CD8-positive, alpha-beta T cell (primary cell): ENCODE measurements at places on chromosomes 16 and 17.

DNA sequence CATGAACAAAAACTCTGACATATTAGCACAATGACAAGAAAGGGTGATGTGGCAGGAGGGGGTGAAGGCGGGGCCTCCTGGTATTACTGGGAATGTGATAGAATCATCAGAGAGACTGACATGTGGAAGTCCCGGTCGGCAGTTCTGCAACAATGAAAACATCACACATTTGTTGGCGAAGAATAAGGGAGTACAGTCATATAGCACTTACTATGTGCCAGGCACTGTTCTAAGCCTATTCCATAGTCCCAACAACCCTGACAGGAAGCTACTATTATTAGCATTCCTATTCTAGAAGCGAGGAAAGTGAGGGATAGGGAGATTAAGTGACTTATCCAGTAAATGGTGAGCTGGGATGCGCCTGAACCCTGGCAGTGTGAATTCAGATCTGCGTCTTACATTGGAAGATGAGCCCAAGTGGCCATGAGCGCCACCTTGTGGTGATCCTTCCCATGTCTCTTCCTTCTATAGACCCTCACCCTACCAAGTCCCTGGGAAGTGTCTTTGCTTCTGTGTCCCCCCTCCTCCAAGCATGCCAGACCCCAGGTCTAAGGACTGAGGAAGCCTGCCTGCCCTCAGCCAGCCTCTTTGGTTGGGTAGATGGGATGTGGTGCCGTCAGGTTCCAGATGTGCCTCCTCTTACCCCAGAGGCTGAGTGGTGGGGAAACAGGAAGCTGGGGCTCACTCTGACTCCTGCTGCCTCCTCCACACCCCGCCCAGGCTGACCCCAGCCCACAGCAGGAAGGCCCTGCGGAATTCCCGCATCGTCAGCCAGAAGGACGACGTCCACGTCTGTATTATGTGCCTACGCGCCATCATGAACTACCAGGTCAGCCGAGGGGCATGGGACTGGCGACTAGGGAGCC is 14.0 kb downstream of the FMNL1 start:
- DNase-seq = peak; percentile 67

GRCh38 chr16:47043200-47043599 is 69.7 kb upstream of the DNAJA2 start:
- no peak for DNase-seq

DNA sequence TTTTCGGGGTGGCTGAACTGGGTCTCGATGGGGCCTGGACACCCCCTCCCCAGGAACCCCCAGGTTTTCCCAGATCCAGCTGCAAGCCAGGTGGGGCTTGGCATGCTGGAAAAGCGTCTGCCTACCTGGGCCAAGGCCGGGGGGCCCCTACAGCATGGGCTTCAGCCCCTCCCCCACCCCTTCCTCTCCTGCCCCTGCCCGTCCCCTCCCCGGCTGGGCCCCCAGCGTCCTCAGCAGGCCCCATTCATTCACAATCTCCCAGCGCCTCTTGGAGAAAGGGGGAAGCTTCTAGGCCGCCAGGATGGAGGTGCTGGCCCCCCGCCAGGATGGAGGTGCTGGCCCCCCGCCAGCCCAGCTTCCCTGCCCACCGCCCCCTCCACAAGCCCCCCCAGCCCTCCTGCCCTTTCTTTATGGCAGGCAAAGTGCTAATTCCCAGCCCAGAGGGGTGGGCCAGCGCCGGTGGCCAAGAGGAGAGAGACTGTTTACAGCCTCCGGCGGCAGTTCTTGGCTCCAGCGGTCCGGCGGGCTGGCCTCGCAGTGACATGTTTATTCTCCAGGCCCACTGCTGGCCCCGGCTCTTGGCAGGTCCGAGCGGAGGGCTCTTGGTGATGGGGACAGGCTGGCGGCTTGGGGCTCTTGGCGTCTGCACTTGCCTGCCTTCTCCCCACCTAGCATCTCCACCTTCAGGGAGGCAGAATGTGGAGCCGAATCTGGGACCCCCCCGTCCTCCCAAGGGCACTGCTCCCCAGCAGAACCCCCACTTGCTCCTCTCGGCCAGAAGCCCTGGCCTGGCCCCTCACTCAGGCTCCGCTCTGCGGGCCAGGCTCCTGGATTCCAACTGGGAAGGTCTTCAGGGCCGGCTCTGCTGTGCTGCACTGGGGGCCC is 94.4 kb upstream of the CIBAR2 start:
- no peak for DNase-seq

GRCh38 chr16:87288753-87289362 is 28.3 kb downstream of the C16orf95 start:
- no peak for DNase-seq

- no peak for DNase-seq
These were observed 13.1 kb upstream of the ITGAL start for GRCh38 chr16:30459456-30459855.

DNA sequence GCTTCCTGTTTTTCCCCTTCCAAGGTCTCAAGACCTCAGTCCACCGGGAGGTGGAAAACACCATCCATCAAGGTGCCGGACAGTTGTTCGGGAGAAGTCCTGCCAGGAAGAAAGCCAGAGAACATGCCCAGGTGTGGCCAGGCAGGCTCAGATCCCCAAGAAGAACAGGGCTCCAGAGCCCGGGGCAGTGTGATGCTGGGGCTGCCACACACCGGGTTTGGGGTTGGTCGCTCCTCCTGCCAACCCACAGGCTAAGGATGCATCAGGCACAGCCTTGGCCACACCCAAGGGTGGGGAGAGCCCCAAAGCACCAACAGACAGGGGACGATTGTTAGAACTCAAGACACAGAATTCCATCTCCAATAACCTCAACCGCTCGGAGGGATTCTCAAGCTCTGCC is 19.7 kb downstream of the ZFHX3 start:
- no peak for DNase-seq

GRCh38 chr16:22336581-22336980 is 37.8 kb downstream of the CDR2 start:
- DNase-seq = no peak

GRCh38 chr17:56298846-56299245 is 145.6 kb downstream of the ANKFN1 start:
- no peak for DNase-seq

GRCh38 chr17:58703137-58703915 is 10.9 kb downstream of the RAD51C start:
- no peak for DNase-seq

- DNase-seq = no peak
These were observed 9.3 kb upstream of the CNP start for GRCh38 chr17:41957031-41957868.

GRCh38 chr16:85943711-85944110 is 44.7 kb downstream of the IRF8 start:
- no peak for DNase-seq

DNA sequence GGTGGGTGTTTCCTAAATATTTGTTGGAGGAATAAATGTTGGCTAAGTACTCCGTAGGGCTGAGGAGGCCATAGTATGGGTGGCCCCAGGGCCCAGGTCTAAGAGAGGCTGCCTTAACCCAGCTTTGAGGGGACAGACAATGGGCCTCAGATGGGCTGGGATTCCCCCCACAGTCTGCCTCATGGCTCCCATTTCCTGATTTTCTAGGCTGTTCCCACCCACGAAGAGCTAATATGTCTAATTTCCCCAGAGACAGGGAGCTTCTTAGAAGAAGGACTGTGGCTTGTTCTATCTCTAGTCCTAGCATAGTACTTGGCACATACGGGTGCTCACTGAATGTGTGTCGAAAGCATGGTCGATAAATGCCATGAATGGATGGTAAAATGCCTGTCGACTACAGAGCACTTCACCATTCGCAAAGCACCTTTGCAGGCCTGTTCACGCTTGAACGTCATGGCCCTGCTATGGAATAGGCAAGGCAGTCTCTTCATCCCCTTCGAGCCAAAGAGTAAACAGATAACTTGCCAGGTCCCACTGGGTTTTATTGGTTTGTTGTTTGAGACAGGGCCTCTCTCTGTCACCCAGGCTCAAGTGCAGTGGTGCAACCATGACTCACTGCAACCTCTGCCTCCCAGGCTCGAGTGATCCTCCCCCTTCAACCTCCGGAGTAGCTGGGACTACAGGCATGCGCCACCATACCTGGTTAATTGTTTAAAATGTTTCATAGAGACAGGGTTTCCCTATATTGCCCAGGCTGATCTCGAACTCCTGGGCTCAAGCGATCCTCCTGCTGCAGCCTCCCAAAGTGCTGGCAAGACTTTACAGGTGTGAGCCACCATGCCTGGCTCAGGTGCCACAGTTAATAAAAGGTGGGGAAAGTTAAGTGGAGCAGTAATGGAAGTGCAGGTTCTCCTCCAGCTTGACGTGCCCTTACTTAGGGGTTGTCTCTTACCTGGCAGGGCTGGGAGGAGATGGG is 9.7 kb downstream of the CHAD start:
- DNase-seq = no peak

GRCh38 chr17:1697681-1698080 is 12.5 kb downstream of the TLCD2 start:
- no peak for DNase-seq

DNA sequence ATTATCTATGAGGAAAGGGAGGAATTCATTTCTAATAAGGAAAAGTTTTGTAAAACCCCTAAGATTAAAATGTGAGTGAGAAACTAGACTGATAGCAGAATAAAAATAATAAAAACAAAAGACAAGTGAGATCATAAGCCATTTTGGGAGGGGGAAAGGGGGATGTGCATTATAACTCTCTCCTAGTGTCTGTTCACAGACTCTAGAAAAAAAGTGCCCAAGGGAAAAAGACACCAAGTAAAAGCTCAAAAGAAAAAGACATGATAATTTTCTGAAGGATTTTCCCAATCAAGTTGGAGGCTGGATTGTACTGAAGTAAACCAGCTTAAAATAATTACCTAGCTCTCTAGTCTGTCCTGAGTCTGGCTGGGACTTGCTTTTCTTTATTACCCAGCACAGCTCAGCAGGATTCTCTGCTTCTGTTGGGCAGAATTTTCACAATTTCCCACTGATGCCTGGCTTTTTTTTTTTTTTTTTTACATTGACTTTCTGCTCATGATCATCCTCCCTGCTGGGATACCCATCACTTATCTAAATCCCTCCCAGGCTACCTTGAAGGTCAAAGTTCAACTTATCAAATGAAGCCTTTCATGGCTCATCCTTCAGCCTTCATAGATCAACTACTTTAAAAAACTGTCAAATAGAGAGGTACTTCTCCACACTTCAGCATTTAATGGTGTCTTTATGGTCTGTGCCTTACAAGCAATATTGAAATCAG is 124.2 kb upstream of the KCNJ16 start:
- DNase-seq = no peak

- DNase-seq = no peak
These were observed 24.4 kb downstream of the SRL start for GRCh38 chr16:4217204-4218131.

DNA sequence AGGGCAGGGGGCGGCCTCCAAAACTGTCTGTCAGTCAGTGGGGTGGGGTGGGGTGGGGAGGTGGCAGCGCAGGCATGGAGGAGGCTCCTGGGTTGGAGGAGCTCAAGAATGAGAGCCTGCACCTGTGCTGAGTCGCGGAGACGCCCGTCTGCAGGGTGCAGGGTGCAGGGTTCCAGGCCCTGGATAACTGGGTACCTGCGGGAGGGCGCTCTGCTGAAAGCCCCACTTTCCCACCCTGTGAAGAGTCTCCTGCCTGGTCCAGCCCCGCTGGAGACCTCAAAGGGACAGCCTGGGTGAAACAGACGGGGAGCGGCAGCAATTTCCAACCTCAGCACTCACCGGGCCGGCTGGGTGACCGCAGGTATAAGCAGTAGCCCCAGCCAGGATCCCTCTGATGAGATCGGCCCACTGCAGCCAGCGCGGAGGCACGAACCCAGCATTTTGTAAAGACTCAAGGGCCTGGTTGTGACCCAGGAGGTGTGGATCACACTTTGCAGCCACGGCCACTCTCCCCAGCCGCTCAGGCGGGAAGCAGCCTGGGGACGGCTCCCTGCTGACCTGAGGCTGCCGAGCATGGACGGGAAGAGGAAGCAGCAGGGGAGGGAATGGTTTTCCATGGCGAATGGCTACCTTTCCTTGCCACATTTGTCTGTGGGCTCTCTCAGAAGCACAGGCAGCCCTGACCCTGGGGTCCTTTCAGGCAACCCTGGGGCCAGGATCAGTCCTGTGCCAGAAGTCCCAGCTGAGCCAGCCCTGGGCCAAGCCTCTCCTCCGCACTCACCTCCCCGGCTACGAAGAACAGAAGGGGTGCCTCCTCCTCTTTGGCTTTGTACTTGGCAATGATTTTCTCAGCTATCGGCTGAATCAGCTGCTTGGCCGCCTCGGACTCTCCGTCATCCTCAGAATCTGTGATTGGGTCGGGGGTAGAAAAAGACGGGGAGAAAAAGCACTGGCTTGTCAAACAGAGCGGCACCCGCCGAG is 21.0 kb downstream of the MRM3 start:
- no peak for DNase-seq

- DNase-seq = no peak
These were observed 31.7 kb downstream of the TOM1L2 start for GRCh38 chr17:17940441-17940911.

DNA sequence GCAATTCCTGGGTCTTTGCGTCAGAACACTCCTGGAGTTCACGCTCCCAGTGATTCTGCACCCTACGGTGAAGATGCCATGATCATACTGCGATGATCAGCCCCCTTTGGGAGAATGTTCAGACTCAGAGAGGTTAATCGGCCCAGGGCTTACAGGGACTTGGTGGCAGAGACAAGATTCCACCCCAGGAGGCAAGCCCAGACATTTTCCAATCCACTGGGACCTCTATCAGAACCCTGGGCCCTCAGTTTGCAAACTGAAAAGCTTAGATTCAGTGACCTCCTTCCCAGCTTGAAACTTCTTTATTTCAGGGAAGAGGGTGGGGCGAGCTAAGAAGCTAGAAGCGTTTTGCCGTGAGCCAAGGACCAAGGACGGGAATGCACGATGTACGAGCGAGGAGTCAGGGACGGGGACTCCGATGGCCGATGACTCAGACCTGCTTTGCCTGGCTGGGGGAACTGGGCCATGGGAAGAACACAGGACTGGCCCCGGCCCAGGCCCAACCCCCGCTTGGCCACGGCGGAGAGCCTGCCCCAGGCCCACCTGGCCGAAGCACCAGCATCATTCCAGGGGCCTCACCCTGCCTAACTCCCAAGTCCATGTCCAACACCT is 34.7 kb downstream of the SOCS3 start:
- no peak for DNase-seq

- DNase-seq = no peak
These were observed 143.9 kb downstream of the ANKFN1 start for GRCh38 chr17:56297184-56297583.

GRCh38 chr17:1626333-1626732 is 2.3 kb downstream of the SLC43A2 start:
- DNase-seq = no peak

- no peak for DNase-seq
These were observed 115.7 kb upstream of the KCNJ16 start for GRCh38 chr17:69959283-69959682.
